ENCODE measurements at places on chromosomes 2 and 18.

- no peak for DNase-seq
Observed at GRCh38 chr2:219207134-219207883, 727 bp downstream of the ZFAND2B start.

- no peak for DNase-seq
Observed at GRCh38 chr2:205148755-205149154, 533.5 kb upstream of the NRP2 start.

DNA sequence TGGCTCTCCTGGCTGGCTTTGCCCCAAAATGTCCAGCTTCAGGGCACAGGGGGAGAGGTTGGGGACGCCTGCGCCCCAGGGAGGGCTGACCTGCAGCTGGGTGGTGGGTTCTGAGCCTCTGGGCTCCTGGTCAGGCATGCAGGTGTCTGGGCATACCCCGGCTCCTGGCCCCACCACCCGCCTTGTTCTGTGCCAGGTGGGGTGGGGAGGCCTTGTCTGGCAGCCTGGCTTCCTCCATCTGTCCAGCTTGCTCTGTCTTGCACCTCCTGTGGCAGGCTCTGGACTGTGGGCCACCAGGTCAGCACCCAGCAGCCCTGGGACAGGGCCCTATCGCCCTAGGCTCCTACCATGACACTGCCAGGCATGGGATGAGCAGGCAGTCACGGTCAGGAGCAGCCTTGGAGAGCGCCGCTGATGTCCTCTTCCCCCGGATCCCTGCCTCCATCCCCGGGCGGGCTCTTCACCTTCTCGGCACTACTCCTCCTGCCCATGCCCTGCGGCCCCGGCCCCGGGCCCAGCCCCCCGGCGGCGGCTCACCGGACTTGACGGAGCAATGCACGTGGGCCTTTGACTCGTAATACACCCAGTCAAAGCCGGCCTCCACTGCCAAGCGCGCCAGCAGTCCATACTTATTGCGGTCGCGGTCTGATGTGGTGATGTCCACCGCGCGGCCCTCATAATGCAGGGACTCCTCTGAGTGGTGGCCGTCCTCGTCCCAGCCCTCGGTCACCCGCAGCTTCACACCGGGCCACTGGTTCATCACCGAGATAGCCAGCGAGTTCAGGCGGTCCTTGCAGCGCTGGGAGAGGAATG lies 3.6 kb downstream of the IHH start:
- no peak for DNase-seq

DNA sequence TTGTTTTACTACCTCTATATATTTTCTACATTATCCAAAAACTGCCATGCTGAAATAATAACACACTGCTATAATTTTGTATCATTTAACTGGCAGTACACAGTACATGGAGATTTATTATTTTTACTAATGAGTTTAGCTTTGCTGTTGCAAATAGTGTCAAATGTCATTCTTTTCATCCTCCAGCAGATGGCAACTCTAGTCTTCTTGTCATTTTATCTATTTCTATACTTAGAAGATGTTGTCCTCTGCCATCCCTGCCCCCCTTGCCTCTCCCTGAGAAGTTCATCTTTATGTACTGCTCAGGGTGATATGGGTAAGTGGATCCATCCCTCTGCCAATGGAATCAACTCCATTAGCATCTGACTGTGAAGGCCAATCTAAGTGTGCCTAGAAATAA lies 21.7 kb upstream of the LRRTM1 start:
- no peak for DNase-seq

DNA sequence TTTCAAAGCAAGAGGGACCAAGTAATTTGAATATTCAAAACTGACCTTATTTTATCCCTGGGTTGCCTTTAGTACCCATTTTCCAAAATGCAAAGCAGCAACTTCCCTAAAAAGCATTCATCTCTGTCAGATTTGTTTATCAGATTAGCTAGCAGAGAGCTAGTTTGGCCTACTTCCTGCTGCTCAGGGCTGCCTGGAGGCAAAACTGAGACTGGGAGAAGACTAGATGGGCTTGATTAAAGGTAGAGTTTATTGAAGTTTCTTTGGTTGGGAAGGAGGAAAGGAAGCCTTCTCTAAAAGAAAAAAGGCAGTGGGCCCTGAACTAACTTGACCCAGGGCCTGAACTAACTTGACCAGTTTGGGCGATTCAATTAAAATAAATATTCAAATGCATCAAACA lies 426.1 kb upstream of the FAM98A start:
- no peak for DNase-seq
